ENCODE measurements at places on chromosomes 16 and 17.
A peak's percentile ranks its signal among the peaks of the same experiment; 100 is the strongest.

GRCh38 chr16:57475711-57476339 lies 10.5 kb downstream of the DOK4 start:
- peak; percentile 62 for DNase-seq

- no peak for DNase-seq
Measured at GRCh38 chr16:24736758-24737157, 7.3 kb downstream of the TNRC6A start.

- DNase-seq, result no peak
Measured at GRCh38 chr16:85201574-85201973, 89.3 kb upstream of the CIBAR2 start.

DNA sequence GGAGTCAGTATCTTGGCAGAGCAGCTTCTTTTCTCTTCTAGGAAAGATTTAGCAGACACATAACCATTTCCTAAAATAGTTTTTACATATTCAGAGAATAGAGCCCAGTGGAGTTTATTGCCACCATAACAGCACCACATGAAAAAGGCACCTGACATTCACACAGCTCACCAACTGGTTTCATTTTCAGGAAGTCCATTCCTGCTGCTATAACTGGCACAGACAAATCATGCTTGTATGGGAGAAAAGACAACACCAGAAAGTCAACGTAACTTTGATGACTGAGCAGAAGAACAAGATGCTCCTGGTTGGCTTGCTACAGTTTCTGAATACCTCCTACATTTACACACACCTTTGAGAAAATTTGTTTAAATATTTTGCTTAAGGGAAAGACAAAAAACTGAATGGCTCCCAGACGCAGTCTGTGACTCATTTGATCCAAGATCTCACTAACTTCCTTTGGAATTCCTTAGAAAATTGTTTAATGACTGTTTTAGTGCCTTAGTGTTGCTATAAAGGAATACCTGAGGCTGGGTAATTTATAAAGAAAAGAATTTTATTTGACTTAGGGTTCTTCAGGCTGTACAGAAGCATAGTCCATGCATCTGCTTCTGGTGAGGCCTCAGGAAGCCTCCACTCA lies 1380.6 kb downstream of the CDH8 start:
- DNase-seq, result no peak

DNA sequence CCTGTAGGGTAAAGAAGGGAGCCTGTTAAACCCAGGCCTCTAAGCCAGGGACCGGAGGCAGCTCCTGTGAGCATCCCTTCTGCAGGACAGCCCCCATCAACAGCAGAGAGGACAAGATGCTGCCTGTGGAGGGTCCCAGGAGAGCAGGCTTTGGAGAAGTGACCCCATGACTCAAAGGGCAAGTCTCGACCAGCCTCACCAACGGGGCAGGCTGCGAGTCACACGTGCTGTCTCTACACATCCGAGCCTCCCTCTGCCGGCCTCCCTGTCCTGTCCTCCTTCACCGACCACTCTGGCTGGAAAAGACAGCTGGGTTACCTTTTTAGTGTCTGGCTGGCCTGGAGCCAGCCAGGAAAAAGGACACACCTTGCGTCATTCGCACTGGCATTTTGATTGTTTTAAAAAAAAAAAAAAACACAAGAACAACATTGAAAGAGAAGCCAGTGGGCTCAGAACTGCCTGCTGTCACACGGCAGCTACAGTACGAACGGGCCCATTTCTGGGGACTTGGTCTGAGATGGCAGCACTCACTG lies 74.5 kb upstream of the RCVRN start:
- DNase-seq, result no peak

GRCh38 chr16:71423865-71424264 lies 18.0 kb downstream of the TLE7 start:
- no peak for DNase-seq

GRCh38 chr17:44559634-44560554 lies 2.6 kb downstream of the FZD2 start:
- no peak for DNase-seq

DNA sequence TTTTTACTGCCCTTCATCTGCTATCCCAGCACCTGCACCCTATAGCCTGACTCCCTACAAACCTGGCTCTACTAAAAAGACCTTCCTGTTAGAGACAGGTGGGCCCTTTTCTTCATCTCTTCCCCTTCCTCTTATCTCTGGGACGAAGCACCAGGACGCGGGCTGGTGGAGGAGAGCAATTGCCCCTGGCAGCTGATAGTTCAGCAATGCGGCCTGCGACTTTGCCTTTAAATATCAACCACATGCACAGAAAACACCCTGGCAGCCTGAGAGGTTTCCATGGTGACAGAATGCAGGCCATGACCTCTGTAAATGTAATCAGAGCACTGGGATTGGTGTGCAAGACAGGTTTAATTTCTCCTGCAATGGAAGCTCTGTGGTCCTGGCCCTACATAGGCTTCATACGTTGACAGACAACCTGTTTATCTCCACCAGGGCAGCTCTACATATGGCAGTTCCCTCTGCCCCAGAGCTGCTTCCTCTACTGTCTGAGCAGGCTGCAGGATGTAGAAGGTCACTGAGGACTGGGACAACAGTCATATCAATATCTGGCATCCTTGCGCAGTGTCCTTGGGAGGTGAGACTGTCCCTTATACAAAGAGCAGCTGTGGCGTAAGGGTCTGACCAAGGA lies 10.0 kb upstream of the SKAP1 start:
- DNase-seq, result peak; percentile 87

- DNase-seq, result no peak
Measured at GRCh38 chr17:16989953-16990860, 18.3 kb upstream of the TNFRSF13B start.

GRCh38 chr17:60091908-60092331 lies 13.2 kb upstream of the HEATR6 start:
- DNase-seq, result no peak

Data from CD4-positive, alpha-beta T cell treated with Interleukin-4 for 4 hours (primary cell).